CMK (cell line): ENCODE measurements at places on chromosomes 3 and 15.

DNA sequence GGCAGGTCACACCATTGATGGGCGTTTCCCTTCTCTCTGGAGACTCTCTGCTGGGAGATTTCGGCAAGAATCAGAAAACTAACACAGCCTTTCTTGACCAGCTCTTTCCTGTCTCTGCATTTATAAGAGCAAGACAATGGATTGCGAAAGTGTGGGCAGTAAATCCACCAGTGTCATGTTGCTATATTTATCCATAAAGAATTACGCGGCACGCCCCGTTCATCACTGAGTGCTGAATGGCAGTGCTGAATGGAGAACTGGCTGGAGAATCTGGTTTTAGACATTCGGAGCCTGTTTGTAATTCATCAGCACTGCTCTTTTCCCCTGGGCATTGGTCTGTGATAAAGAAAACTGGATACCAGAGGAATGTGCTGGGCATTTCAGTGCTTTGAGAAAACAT lies 2.0 kb upstream of the CEMIP start:
- DNase-seq = no peak

- DNase-seq = no peak
These were observed 24.9 kb downstream of the DUOX2 start for GRCh38 chr15:45088801-45089711.

DNA sequence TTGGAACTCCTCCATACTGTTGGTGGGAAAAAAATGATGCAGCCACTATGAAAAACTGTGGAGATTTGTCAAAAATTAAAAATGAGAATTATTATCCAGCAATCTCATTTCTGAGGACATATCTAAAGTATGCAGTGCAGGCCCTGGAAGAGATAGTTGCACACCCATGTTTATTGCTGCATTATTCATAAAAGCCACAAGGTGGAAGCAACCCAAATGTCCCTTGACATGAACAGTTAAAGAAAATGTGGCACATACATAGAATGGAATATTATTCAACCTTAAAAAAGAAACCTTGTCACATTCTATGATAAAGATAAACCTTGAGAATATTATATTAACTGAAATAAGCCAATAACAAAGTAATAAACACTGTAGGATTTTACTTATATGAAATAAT lies 80.9 kb upstream of the ARHGEF26 start:
- no peak for DNase-seq

- no peak for DNase-seq
These were observed 6.9 kb downstream of the NUDT16 start for GRCh38 chr3:131388490-131388799.

GRCh38 chr3:148208975-148209374 lies 488.7 kb upstream of the AGTR1 start:
- DNase-seq = no peak
